EH (cell line): ENCODE measurements at places on chromosomes 2 and 18.

DNA sequence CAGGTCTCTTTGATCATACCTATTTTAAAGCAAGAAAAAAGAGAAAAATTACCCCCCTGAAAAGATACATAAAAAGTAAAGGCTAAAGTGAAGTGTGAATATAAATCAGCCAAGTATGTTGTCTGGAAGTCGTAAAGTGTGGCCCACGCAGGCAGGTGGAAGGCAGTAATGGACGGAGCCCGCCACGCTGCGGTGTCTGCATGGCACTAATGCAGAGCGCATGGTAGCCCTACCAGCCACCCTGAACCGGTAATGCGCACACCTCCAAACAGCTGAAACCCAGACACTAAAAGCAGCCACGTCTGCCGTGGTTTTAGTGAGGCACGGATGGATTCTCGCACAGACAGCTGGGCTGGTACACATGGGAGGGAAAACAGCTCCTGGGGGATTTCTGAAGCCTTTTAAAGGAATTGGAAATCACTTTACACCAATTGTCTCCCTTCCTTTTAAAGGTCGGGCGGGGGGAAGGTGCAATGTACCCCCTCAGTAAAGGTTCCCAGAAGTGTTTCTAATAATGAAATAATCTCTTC lies 615.2 kb downstream of the CNTNAP5 start:
- no peak for DNase-seq

DNA sequence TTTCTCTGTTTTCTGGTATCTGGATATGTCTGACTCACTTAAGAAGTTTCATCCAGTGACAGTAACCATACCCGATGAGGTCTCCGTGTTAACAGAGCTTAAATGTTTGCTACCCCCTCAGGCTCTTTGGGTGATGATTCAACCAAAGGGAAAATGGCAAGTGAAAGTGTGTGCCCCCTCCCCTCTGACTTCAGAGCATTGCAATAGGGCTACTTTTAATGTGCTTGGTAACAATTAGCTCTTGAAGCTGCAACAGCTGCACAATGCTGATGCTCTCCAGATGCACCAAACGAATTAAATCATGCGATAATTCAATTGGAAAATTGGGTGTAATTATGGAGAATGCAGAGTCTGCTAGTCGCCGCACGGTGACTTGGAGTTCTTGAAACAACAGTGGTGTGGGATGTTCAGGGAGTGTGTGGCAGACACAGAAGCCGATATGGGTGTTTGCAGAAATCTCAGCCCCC lies 270.7 kb downstream of the ALK start:
- no peak for DNase-seq

DNA sequence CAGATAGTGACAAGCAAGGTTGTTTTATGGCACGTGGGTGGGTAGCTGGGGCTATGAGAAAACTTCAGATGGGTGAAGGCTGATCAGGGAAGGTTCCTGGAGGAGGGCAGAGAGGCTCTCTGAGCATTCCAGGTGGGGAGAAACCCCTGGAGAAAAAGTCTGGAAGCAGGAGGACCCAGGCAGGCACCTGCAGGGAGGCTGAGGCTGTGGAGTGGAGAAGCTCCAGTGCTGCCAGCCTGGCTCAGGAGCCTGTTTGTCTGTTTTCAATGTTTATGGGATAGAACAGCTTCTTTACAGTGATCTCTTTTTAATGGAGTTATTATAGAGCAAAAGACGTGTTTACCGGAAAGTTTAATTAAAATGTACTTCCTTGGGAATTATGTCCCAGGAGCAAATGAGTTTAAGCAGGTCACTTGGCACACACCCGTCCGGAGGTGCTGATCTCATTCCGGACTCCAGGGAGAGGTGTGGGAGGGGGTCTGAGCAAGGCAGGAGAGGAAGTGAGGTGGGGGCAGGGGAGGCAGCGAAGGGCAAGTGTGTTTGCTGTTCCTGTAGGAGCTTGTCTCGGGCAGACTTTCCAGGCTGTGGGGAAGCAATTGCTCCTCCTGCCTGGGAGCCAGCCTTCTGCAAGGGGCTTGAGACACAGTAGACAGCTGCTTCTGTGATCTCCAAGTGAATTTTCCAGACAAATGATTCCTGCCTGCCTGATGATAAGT lies 239.5 kb downstream of the MYCN start:
- no peak for DNase-seq

DNA sequence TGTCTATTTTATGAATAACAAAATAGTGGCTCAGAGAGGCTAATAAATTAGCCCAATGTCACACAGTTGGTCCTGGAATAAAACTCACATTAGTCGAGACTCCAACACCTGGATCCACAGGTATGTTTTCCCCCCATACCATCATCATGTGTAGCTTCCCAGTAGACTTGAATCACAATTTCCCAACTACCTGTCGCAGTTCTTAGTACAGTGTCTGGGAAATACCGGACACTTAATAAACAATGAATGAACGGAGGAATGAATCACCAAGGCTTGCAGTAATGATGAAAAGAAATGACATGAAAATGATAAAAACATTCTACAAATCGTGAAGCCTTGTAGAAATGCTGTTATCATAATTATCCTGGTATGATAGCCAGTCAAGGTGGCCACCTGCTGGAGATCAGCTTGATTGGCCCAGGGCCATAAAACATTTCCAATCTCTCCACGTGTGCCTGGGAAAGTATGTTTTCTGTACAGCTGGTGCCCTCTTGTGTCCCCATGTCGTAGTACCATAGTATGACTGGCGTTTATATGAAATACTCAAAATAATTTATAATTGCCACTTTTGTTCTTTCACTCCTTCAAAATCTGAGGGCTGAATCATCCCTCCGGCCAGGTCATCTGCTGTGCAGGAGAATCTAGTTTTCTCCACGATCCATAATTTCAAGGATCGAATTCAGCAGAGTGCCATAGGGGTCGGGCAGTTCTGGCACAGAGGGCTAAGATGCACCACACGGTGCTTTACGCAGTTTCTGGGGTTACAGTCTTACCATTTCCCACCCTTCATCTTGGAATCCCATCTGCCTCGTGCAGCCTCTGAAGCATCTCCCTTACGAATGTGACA lies 95.4 kb downstream of the LAMA1 start:
- peak; percentile 40 for DNase-seq

DNA sequence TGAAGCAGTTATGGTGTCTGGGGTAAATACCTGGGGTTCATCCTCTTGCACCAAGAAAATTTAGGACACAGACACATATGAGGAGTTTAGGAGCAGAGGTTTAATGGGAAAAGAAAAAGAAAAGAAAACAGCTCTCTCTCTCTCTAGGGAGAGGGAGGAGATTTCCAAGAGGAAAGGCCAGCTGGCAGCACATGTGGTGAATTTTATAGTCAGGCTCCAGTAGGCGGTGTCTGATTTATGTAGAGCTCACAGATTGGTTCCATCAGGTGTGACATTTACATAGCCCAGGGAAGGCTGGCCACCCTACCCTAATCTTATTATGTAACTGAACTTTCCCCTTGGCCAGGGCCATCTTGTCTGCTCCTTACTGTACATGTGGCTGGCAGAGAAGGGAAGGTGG lies 297.5 kb upstream of the RGPD4 start:
- DNase-seq: no peak

DNA sequence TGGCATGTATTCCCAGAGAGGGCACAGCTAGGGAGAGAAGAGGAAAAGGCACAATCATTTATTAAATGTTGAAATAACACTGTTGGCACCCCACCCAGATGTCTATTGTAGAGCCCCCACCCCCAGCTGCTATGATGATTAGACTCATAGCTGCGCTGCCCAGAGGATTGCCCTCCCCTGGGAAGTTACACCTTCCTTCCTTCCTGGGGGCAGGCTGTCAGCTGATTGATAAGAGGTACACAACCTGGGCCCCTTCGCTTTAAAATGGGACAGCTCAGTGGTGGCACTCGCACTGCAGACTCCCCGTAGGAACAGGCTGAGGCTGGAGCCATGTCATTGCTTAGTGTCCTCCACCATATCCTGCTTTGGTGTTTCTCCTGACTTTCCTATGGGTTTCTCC lies 18.1 kb downstream of the TEX51 start:
- DNase-seq: no peak

GRCh38 chr2:177806025-177806424 lies 266.6 kb downstream of the PDE11A start:
- DNase-seq: peak; percentile 24

GRCh38 chr18:24500766-24501165 lies 40.3 kb downstream of the HRH4 start:
- peak; percentile 8 for DNase-seq

DNA sequence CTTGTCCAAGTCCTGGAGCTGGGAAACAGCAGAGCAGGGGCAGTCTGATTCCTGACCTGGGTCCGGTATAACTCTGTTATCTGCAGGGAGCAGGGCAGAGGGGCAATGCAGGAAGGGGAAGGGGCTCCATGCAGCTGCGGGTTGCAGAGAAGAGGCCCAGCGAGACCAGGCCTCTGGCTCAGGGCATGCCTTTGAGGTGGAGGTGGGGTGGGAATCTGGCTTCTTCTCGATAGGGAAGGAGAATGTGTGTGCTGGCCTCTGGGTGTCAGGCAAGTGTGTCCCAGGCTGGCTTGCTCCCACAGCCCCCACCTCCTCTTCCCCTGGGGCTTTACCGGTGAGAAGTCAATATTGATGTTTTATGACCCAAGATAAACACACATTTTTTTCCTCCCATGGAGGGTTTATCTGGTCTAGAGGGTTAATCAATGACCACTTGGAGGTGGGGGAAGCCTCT lies 187.1 kb upstream of the HAAO start:
- DNase-seq: no peak
